KG1 (cell line): ENCODE measurements at places on chromosomes 6 and 20.

- DNase-seq, result no peak
These were observed 23.3 kb downstream of the EDN3 start for GRCh38 chr20:59323731-59324130.

GRCh38 chr20:24519476-24519875 lies 50.0 kb downstream of the SYNDIG1 start:
- no peak for DNase-seq

- DNase-seq, result no peak
These were observed 70.1 kb upstream of the AFDN start for GRCh38 chr6:167756597-167756996.

GRCh38 chr20:3595541-3595940 lies 67.7 kb downstream of the GFRA4 start:
- DNase-seq, result no peak

GRCh38 chr20:41524980-41525613 lies 93.1 kb downstream of the CHD6 start:
- no peak for DNase-seq

DNA sequence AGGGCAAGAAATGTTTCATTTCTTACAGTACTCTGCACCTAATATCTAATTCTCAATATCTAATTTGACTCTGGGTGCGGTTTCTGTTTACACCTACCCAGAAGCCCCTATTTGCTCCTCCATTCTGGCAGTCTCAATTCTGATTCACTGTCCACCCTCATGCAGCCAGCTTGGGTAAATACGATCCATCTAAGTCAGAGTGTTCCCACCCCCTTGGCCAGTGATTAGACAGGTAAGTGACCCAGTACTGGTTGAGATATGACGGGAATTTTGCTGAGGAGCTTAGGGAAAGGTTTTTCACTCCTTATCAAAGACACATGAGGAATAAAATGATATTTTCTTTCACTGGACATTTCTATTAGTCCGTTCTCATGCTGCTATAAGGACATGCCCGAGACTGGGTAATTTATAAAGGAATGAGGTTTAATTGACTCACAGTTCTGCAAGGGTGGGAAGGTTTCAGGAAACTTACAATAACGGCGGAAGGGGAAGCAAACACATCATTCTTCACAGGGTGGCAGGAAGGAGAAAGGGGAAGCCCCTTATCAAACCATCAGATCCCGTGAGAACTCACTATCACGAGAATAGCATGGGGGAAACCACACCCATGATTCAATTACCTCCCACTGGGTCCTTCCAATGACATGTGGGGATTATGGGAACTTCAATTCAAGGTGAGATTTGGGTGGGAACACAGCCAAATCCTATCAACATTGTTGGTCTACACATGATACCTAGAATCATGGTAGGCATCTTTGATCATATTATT lies 29.4 kb downstream of the GLO1 start:
- DNase-seq, result no peak

DNA sequence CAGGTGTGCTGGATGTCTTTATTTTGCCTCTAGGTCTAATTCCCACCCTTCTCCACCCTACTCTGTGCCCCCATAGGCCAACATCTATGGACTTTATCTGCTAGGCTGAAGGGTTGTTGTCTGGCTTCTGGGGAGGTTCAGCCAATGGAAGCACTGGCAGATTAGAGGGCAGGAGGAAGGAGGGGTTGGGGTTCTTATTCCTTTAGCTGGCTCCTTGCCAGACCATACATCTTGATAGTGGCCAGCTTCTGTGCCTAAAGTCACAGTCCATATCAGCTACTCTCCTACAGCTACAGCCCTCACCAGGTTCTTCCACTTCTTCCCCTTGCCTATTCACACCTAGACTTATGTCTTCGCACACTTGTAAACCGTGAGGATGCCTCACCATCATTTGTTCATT lies 41.1 kb downstream of the ROS1 start:
- DNase-seq, result no peak

DNA sequence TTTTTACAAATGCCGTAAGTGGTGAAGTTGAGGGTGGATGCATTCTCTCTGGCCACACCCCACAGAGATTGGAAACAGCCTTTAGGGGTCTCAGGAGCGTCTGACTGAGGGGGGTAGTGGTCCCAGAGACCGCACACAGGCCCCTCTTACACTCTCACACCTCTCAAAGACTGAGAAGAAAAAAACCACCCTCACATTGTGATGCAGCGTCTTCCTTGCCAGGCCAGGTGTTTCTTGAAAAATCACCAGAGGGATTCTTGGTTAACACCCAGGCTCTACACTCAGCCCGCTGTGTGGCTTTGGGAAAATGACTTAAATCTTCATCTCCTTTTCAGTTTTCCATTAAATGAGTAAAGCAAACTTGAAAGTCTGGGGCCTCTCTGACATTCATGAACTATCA lies 115.8 kb upstream of the SPTLC3 start:
- DNase-seq, result no peak

DNA sequence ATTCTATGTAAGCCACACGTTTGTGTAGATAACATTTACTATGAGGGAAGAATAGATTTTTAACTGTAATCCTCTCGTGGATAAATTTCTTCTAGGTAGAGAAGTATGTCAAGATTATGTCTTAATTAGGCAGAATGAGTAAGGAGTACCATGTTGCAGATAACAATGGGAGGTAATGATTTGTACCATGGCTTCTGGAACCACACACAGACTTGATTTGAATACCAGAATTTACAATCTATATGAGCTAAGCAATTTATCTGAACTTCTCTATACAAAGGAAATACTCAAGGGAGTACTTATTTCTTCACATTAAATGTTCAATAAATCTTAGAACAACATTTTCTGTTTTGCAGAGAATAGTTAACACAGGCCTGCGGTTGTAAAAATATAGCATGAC lies 51.5 kb downstream of the RPS12 start:
- no peak for DNase-seq

DNA sequence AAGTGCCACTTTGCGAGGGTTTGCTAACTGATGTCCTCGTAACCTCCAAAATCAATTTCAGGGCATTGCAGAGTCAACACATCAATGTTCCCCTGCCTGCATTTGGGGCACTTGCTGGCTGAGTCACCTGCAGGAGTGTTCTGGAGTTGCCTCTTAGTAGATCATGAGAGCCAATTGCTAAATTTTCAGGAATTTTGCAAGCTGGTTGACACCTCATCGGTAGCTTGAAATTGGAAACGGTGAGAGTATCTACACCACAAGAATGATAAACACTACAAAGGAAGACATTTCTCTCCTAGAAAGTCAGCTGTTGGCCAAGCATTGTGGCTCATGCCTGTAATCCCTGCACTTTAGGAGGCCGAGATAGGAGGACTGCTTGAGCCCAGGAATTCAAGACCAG lies 10.8 kb upstream of the BFSP1 start:
- no peak for DNase-seq

DNA sequence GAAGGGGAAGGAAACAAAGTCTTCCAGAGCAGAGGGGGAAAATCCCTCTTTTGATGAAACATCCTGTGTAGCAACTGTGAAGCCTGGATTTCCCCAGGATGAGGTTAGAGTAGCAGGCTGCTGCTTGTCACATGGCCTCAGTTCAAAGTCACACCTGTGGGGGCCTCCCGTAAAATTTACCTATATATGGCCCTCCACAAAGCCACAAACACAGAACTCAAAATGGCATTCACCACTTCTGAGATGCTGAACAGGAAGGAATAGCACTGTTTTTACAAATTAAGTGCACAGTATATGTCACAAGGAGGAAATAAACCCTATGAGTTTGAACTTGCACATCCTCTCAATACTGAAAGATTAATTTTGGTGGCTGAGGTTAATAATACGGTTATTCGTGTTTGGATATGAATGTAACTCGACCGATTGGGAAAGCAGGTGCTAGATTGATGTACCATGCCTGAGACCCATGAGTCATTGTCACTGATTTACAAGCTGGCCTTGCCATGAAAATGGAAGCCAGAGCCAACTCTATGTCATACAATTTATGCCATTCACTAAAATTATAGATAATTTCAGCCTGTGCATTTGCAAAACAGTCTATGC lies 70.6 kb downstream of the SGK1 start:
- peak; percentile 46 for DNase-seq

DNA sequence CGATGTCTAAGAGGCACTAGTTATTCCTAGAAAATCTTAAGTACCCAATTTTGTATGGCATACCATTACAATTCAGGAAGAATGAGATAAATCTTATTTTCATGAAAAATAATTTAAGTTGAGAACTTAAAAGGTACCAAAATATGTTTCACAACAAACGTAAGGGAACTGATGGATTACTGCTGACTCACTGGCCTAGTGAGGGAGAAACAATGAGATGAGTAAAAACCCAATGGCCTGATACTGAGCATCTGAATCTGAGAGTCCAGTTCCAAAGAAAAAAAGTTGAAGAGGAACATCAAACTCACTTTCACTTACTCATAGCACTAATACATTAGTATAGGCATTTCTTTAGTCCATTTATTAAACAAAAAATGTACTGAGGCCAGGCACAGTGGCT lies 56.0 kb downstream of the MDN1 start:
- no peak for DNase-seq

DNA sequence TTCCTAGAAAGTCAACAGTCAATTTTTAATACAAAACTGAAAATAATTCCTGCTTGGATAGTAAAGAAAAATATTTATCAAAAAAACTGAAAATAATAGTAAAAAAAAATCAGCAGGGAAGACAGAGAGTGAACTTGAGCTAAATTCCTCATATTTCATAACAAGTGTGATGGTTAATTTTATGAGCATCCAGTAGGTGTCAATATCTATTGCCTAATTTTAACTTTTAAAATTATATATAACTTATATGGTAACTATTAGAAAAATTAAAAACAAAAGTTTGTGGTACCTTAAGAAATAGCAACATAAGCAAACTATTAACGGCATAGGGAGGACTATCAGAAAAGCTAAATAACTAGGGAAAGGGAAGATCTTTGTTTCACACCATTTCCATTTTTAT lies 2.1 kb downstream of the EPM2A start:
- DNase-seq, result no peak

DNA sequence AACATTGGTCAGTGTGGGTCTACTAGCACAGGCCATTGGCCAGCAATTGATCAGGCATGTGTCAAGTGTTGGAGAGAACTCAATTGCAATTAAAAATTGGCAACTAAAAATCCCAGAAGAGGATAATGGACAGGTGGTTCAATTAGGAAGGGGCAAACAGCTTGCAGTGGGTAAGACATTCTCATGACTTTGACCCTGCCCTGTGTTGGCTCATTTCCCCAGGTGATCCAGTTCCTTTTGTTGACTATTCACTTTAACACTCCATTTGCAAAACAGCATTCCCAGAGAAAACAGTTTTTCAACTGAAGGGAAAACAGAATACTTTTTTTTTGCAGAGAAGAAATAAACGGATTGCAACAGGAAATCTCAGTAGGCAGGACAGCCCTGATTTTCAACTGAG lies 28.9 kb upstream of the SCGN start:
- no peak for DNase-seq

- no peak for DNase-seq
These were observed 102.1 kb downstream of the MTFR2 start for GRCh38 chr6:136148051-136148450.
